Renal cortical epithelial cell (primary cell): ENCODE measurements at places on chromosomes 11 and 22.

- peak; percentile 65 for DNase-seq
Measured at GRCh38 chr11:2092956-2093412, 46.2 kb downstream of the IGF2 start.

- DNase-seq: peak; percentile 34
Measured at GRCh38 chr11:124717786-124718651, 21.7 kb upstream of the NRGN start.

- no peak for DNase-seq
Measured at GRCh38 chr11:130426223-130426836, 2.1 kb downstream of the ADAMTS8 start.

DNA sequence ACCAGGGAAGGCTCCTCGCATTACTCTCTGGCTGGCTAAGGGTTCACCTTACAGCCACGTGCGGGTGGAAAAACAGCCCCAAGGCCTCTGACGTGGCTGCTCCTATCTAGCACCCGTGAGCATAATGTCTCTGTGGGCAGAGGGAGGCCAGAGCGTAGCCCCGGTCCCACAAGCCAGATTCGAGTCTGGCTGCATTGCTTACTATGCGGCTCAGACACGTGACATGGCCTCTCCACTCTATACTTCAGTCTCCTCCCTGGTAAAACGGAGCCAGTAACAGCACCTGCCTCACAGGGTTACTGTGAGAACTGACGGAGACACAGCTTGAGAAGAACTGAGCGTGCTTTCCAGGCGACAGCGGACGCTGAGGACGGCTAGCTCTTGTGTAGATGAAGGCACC is 105.8 kb upstream of the BID start:
- DNase-seq: no peak

- no peak for DNase-seq
Measured at GRCh38 chr11:4388221-4388620, 5.3 kb downstream of the TRIM21 start.

DNA sequence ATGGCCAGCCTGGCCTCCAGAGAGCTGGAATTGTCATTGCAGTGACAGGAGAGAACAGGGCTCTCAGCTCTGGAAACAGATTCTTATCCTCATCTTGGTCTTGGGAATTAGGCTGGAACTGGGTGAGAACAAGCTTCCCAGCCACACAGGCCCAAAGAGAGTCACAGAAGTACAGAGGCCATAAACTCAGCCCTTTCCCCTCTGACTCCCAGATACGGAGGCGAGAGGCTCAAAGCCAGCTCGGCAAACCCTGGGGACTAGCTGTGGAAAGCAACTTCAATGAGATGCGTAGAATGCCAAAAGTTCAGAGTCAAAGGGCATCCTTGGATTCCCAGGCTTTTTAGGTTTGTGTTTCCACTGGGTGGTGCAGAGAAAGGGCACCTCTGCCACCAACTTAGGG is 14.3 kb upstream of the ABCC8 start:
- no peak for DNase-seq

- no peak for DNase-seq
Measured at GRCh38 chr22:25658633-25659032, 83.4 kb upstream of the MYO18B start.

DNA sequence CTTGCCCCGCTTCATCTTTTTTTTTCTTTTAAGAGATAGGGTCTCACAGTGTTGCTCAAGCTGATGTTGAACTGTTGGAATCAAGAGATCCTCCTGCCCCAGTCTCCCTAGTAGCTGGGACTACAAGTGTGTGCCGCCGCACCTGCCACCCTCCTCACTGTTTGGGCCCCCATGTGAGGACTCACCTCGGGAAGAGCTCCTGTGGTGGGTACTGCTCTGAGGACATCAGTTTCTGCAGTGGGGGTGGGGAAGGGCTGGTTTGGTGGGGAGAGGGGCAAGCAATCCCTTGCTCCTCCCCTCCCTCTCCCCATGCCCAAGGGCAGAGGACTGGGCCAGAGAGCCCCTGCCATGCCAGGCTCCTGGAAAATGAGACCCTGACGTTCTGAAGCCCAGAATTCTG is 1.5 kb upstream of the SLC16A8 start:
- no peak for DNase-seq

DNA sequence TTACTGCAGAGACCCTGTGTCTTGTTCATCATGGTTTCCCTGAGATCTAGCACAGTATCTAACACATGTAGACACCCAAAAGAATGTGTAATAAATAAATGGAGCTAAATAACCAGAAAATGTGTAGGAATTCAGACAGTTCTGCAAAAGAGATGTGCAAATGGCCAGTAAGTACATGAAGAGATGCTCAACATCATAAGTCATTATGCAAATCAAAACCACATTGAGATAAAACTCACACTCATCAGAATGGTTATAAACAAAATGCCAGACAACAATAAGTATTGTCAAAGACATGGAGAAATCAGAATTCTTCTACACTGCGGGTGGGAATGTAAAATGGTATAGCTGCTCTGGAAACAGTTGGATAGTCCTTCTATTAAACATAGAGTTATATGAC is 88.5 kb downstream of the RBFOX2 start:
- no peak for DNase-seq

DNA sequence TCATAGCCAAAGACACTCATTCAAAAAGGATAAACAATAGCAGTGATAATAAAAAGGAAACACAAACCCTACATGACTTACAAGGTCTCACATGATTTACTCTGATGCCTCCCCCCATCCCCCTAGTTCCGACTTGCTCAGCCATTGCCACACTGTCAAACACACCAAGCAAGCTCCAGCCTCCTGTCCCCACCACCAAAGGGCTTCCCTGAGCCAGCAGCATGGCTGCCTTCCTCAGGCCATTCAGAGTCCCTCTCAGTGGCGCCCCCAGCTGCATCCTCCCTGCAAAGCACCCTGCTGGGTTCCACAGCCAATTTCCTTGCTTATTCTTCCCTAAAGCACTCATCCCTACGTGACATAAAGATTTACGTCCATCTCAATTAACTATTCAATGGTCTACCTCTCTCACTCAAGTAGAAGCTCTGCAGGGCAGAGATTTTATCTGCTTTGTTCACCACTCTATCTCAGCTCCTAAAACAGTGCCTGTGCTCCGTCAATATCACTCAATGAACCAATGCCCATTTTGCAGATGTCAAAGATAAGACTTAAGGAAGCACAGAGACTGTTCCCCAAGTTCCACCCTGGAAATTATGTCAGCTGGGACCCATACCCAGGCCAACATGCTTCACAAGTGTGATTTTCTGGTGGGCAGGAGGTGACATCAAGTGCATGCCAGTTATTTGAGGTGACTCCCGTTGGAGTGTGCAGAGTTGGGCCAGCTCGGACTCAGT is 106.9 kb downstream of the SYN3 start:
- DNase-seq: no peak

DNA sequence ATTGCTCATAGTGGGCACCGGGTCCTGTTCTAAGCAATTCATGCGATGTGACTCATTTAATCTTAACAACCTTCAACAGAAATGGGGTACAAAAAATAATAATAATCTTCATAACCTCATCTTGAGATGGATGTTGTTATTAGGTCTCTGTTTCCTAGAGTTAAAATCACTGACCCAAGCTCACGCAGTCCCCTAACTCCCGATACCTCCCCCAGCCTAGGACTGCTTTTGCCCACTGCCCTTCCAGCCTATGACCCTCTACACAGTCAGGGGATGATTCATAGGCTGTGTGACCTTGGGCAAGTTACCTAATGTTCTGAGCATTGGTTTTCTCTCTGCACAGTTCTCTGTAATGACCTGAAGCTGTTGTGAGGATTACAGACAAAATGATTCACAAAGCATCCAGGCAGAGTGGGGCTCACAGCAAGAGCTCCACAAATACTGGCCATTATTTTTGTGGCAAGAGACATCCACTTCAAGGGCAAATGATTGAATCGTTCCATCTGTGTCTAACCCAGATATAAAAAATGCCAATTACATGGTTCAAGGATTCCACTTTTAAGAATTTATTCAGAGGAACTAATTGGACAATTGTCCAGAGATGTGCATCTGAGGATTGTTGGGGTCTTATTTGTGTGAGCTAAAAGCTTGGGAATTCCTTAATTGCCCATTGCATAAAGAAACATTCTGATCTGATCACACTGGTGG is 20.0 kb downstream of the MTFP1 start:
- DNase-seq: peak; percentile 38

GRCh38 chr22:49331223-49331815 is 496.4 kb downstream of the BRD1 start:
- no peak for DNase-seq

- peak; percentile 16 for DNase-seq
Measured at GRCh38 chr11:3170044-3170755, 5.1 kb upstream of the OSBPL5 start.

DNA sequence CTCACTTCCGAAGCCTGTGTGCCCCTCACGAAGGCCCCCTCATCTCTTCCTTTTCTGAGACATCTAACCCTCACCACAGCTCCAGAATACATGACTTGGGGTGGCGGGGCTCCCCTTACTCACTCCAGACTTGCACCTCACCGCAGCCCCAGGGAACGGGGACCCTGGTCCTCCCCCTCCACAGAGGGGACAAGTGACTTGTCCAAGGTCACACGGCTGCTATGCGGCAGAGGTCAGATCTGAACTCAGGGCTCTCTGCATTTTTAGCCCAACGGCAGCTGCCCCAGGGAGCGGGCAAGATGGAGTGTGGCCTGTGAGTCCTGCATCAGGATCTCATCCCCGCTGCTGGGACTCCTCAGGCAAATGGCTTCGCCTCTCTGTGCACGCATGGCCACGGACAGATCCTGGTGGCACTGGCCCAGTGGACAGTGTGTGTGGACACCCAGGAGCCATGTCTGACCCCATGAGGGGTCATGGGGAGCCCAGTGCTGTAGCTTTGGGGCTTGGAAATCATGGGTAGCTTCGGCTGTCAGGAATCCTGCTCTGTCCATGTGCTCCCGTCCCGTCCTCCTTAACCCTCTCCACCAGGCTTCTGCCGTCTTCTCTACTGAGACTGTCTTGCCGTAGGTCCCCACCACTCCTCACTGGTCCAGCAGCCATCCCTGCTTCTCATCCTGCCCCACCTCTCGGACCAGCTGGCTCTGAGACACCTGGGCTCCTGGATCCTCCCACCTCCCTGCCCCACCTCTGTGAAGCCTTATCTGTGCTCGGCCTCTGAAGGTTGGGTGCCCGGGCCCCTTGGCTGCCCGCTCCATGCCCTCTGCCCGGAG is 48.0 kb upstream of the CARS1 start:
- DNase-seq: no peak

- no peak for DNase-seq
Measured at GRCh38 chr11:10693509-10694081, at the start of gene IRAG1. Gene IRAG1, minus strand, starts transcription at chr11:10693755. Its CDS starts 153 bp downstream, at chr11:10693602.

DNA sequence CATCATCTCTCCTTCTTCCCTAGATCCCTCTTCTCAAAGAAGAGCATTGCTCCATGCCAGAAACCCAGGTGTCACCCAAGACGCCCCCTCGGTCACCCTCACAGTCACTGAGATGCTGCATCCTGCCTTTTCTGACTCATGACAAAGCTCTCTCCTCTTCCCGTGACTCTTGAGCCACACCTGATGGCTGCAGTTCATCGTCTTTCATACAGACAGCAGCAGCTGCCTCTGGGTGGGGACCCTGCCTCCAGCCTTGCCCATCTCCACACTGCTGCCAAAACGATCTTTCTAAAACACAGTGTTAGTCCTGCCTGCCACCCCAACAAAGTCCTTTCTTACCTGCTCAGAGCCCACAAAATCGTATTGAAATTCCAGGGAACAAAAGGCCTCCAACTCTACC is 44.8 kb downstream of the BUD13 start:
- DNase-seq: no peak

DNA sequence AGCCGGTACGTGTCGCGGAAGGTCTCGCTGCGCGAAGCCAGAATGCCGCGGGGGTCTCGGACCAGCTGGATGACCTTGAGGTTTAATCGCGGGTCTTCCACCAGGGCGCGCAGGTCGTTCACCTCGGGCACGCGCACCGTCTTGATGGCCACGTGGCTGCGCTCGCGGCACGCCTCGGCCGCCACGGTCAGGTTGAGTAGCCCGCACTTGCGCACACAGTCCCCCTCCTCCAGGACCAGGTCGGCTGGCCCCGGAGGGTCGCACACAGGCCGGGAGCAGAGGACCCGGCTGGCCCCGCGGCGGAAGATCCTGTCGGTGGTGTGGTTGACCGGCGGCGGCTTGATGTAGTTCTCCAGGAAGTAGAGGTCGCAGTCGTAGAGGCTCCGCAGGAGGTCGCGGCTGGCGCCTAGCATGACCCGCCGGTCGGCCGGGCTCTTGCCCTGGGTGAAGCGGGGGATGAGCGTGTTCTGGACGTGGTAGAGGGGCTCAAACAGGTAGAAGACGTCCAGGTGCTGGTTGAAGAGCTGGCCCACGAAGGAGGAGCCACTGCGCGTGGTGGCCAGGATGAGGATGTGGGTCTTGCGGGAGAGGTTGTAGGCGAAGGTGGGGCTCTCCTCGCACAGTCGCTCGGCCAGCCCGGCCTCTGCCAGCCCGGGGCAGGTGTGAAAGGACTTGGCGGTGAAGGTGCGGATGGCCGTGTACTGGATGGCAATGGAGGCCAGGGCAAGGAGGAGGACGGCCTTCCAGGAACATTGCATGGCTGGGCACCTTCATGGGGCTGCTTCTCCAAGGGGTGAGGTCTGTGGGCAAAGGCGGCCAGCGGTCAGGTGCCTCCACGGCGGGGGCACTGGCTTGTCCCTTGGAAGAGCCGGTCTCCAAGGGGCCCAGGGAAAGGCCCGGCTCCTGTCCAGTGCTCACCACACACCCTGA is 15.0 kb downstream of the CHST1 start:
- no peak for DNase-seq

DNA sequence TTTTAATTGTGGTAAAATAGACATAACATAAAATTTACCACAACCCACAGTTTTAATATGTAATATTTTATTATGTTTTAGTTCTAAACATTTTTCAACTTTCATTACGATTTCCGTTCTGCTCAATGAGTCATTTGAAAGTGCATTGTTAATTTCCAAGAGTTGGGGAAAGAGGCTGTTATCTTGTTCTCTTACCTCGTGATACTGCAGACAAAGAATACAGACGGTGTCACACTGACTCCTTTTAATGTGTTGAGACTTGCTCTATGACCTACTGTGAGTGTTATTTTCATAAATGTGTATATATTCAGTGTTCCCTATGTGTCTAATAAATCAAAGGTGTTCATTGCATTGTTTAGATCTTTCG is 10.8 kb upstream of the RAC2 start:
- DNase-seq: peak; percentile 19

- no peak for DNase-seq
Measured at GRCh38 chr11:132084433-132084832, 714.0 kb downstream of the NTM start.

DNA sequence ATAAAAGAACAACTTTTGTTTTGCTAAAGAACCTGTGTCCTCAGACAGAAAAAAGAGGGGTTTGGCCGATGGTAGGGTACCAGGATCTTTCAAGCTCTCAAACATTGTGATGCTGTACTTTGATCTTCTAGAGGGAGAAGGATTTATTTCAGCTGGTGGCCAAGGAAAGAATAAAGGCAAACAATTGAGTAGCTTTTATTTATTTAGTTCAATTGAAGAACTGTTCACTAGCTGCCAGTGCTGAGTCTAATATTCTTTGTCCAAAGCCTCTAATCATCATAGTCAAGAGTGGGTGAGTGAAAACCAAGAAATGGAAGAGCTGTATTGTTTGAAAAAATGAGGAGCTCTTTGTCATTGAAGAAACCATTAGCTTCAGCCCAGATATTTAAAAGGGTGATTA is 138.4 kb downstream of the FAT3 start:
- DNase-seq: no peak

GRCh38 chr22:45317551-45318167 is 7.9 kb downstream of the FAM118A start:
- DNase-seq: no peak

- DNase-seq: no peak
Measured at GRCh38 chr11:128372977-128373376, 214.4 kb downstream of the ETS1 start.

- no peak for DNase-seq
Measured at GRCh38 chr22:23124611-23125511, 16.9 kb downstream of the RSPH14 start.

- peak; percentile 19 for DNase-seq
Measured at GRCh38 chr22:27597703-27598444, 203.7 kb downstream of the MN1 start.
